ENCODE measurements at places on chromosomes 2 and 18. TPM values are rescaled to one million over a fixed set of nuclear protein-coding genes. Genes with fewer than 3 reads are reported as not detected.
A peak's percentile ranks its signal among the peaks of the same experiment; 100 is the strongest.

Gene TUBA3E
- total RNA-seq, result not detected

- no peak overlapping the region for H3K27ac ChIP-seq
- no peaks in the 10 kb centered on the region for H3K27me3 ChIP-seq
- no peak overlapping the region for H3K4me3 ChIP-seq
- no peak for DNase-seq
- no peaks in the 10 kb centered on the region for H3K4me1 ChIP-seq
- H3K36me3 ChIP-seq, result no peaks in the 10 kb centered on the region
Measured at GRCh38 chr2:212903413-212903812, 248.0 kb downstream of the IKZF2 start.

DNA sequence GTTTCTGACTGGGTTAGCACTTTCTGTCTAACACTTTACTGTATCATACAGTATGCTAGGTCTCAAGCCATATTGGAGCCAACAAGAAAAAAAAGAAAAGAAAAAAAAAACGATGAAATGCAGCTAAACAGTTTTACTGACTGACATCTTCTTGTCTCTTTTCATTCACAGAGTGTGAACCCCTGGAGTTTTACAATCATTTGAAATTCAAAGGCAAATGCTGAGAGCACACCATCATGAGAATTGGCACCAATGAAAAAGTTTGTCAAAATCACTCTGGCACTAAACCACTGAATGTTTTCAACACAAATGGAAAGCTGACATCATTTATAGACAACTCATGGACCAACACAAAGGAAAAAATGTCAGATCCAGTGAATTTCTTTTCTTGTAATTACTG, 513.3 kb downstream of the LRRTM4 start:
- H3K27ac ChIP-seq, result no peak overlapping the region
- no peak overlapping the region for H3K4me3 ChIP-seq
- DNase-seq, result no peak
- H3K4me1 ChIP-seq, result no peaks in the 10 kb centered on the region

- H3K27ac ChIP-seq, result no peak overlapping the region
- DNase-seq, result no peak
- no peaks in the 10 kb centered on the region for H3K27me3 ChIP-seq
- H3K4me1 ChIP-seq, result no peaks in the 10 kb centered on the region
Measured at GRCh38 chr2:66228128-66228547, 206.8 kb upstream of the MEIS1 start.

GRCh38 chr2:200357845-200358244, 51.4 kb downstream of the SPATS2L start:
- H3K4me3 ChIP-seq, result no peak overlapping the region
- no peaks in the 10 kb centered on the region for H3K4me1 ChIP-seq
- no peaks in the 10 kb centered on the region for H3K36me3 ChIP-seq
- H3K27me3 ChIP-seq, result no peaks in the 10 kb centered on the region

DNA sequence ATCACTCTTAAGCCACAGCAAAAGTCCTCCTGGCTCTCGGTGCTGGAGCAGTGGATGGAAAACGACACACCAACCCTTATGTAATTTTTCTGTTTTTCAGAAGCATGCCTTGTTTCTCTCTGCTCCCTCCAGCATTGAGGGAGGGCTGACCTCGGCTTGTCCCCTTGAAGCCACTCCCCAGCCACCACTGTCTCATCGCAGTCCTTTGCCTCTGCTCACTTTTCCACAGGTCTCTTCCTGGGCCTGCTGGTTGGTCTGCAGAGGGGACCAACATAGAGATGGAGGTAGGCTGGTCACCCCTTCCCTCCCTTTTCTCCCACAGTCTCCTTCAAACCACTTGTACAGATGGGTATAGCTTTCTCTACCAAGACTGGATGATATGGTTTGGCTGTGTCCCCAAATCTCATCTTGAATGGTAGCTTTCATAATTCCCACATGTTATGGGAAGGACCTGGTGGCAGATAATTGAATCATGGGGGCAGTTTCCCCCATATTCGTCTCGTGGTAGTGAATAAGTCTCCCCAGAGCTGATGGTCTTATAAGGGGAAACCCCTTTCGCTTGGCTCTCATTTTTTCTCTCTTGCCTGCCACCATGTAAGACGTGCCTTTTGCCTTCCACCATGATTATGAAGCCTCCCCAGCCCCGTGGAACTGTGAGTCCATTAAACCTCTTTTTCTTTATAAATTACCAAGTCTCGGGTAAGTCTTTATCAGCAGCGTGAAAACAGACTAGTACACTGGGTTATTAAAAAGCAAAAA, 14.3 kb upstream of the RIOK3 start:
- H3K4me1 ChIP-seq, result peaks cover 17% of the 10 kb centered on the region
- no peak for DNase-seq
- H3K27ac ChIP-seq, result no peak overlapping the region
- H3K36me3 ChIP-seq, result no peaks in the 10 kb centered on the region
- H3K27me3 ChIP-seq, result no peaks in the 10 kb centered on the region
- H3K4me3 ChIP-seq, result peak overlapping the region; percentile 86

DNA sequence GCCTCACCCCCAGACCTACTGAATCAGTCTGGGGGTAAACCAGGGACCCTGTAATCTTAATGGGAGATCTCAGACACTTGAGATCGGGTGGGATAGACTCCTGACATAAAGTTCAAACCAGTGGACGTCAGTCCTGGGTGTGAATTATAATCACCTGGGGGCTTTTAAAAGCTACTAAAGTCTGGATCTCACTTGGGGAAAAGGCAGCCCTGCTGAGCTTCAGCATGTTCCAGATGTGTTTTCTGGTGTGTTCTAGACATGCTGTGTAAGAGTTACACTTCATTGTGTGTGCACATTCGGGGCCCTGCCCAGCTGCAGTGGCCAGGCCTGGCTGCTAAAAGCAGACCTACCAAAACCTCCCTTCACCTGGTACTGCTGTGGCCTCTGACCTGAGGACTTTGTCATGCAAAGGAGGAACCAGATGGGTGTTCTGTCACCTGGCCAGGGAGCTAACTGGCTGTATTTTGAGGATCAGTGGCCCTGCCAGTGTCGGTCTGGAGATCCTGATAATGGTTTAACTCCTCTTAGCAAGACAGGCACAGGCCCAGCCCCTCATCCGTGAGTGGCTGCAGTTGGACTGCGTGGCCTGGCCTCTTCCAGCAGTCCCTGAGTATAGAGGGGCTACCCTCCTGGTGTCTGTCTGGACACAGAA, 10.6 kb downstream of the RRM2 start:
- no peaks in the 10 kb centered on the region for H3K27me3 ChIP-seq
- H3K36me3 ChIP-seq, result peaks cover 77% of the 10 kb centered on the region
- peaks cover 46% of the 10 kb centered on the region for H3K4me1 ChIP-seq
- no peak overlapping the region for H3K27ac ChIP-seq

GRCh38 chr2:143623909-143624260, 494.7 kb downstream of the ARHGAP15 start:
- peaks cover 12% of the 10 kb centered on the region for H3K4me1 ChIP-seq
- H3K27me3 ChIP-seq, result no peaks in the 10 kb centered on the region
- DNase-seq, result no peak
- peaks cover 64% of the 10 kb centered on the region for H3K36me3 ChIP-seq
- no peak overlapping the region for H3K27ac ChIP-seq
- no peak overlapping the region for H3K4me3 ChIP-seq

DNA sequence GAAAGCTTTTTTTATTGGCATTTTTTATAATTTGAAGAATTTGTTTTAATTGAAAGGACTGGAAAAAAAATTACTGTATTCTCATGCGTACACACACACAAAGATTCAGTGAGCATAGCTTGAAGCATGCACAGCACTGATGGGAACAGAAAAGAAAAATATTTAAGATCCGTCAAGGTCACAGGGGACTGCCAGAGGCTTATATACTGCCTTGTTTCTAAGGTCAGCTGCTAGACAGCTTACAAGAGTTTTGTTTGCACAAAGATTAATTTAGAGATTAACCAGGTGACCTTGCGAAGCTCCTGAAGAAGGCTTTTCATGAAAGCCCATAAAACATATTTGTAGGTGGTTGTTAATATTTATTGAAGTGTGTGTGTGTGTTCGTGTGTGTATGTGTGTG, 396.3 kb downstream of the TRIB2 start:
- no peak overlapping the region for H3K27ac ChIP-seq
- no peaks in the 10 kb centered on the region for H3K27me3 ChIP-seq
- no peak for DNase-seq
- no peaks in the 10 kb centered on the region for H3K36me3 ChIP-seq

Gene SLC8A1
- total RNA-seq, result 0.10 TPM

DNA sequence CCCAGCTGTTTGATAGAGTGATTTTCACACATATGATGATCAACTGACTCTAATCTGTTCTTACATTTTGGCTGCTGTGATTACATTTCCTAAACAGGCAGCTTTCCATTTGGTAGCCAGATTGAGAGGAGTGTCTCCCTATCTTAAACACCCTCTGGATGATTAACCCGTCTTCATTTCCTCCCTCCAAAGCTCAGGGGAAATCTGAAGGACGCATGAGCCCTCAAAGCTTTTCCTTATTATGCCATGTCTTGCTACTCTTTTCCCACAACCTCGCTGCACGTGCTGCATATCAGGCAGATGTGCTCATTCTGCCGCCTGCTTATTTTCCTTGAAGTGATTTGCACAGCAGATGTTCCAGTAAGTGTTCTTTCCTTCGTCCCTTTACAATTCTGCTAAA, 837.4 kb downstream of the LRRTM4 start:
- no peak overlapping the region for H3K27ac ChIP-seq
- H3K36me3 ChIP-seq, result no peaks in the 10 kb centered on the region
- H3K4me3 ChIP-seq, result no peak overlapping the region
- no peaks in the 10 kb centered on the region for H3K4me1 ChIP-seq
- DNase-seq, result no peak

- no peaks in the 10 kb centered on the region for H3K4me1 ChIP-seq
- H3K27me3 ChIP-seq, result no peaks in the 10 kb centered on the region
- peaks cover 39% of the 10 kb centered on the region for H3K36me3 ChIP-seq
Measured at GRCh38 chr2:127313406-127313805, 19.5 kb upstream of the ERCC3 start.

DNA sequence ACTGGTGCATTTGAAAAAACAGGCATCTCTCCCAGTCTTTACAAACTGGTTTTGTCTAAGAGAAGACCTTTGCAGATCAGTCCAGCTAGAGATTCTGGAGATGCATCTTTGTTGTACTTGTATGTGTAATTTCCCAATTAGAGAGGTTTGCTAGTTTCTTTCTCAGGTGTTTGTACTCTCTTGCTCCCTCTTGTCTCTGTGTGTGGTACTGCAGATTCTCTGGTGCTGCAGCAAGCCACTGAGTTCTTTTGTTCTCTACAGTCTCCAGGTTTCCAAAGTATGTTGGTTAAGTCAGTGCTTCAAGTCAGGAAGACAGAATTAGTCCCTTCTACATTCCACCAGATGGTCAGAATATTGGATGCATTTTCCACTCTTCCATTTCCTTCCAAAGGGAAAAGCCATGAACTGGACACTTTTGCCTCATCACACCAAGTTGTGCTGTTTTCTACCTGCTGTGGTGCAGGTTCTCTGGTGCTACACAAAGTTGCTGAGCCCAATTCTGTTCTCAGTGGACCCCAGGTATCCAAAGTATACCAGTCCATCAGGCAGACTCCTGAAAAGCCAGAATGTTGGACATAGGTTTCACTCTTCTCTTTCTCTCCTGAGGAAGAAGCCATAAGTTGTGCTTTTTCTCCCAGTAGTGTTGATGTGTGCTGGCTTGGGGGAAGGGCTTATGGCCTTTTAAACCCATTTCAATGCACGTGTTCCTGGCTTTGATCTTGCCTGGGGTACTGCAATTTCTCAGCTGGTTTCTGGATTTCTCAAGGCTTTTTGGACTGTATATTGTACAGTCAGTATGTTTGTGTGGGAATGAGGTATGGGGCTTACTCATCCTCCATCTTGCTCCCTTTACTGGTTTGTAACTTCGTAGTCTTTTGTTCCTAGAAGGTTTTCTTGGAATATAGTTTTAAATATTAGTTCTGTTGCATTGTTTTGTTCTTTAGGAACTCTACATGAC, 29.8 kb downstream of the EPC2 start:
- no peaks in the 10 kb centered on the region for H3K27me3 ChIP-seq
- no peak overlapping the region for H3K4me3 ChIP-seq
- peak; percentile 46 for DNase-seq
- peaks cover 3% of the 10 kb centered on the region for H3K36me3 ChIP-seq
- peaks cover 18% of the 10 kb centered on the region for H3K4me1 ChIP-seq

Gene LHCGR
- not detected for total RNA-seq

Measured in activated CD8-positive, alpha-beta T cell treated with anti-CD3 and anti-CD28 coated beads, Interleukin-2, amount 10 ng/mL, durations not matched to agents 7 days and 5 days (primary cell).